ENCODE measurements at places on chromosomes 3 and 15.
A peak's percentile ranks its signal among the peaks of the same experiment; 100 is the strongest.

DNA sequence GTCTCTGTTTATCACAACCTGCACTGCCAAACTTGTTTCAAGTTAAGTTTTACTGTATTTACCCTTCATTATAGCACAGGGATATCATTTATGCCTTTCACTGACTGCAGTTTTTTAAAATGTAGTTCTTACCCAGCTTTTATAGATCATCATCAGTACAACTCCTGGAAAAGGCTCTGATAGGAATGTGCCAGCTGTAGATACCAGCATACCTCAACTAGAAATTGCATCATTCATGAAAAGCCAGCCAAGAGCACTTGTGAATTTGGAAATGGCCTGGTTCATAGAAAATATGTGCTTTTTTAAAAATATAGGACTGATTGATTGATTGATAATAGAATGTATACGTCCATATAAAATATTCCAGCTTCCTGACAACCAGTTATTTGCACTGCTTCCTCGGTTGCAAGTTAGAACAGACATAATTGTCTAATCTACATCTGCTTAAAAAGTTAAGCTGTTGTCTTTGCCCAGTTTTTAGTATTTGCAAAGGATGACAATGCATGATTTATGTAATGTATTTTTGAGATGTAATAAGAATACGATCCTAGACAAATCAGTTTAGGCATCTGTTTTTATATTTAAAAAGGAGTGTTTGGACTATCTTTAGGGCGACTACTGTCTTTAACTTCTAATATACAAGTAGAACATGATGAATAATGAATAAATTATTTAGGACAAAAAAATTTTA, 58.5 kb downstream of the DCUN1D1 start:
- DNase-seq, result no peak

DNA sequence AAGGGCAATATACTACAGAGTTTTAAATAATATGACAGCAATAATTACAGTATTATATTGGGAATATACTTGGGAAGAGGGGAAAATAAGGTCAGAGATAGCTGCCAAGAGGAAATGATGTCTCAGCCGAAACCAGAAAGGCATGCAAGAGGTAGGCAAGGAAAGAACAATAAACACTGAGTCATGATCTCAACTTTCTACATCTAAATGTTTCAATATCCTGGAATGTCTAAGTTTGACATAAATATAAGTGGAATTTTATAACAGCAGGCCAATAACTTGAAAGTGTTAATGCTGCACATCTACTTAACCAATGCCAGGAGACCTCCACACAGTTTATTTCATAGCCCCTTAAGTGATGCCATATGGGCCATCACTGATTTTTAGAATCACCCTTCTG, 99.8 kb upstream of the CPNE4 start:
- DNase-seq, result no peak

DNA sequence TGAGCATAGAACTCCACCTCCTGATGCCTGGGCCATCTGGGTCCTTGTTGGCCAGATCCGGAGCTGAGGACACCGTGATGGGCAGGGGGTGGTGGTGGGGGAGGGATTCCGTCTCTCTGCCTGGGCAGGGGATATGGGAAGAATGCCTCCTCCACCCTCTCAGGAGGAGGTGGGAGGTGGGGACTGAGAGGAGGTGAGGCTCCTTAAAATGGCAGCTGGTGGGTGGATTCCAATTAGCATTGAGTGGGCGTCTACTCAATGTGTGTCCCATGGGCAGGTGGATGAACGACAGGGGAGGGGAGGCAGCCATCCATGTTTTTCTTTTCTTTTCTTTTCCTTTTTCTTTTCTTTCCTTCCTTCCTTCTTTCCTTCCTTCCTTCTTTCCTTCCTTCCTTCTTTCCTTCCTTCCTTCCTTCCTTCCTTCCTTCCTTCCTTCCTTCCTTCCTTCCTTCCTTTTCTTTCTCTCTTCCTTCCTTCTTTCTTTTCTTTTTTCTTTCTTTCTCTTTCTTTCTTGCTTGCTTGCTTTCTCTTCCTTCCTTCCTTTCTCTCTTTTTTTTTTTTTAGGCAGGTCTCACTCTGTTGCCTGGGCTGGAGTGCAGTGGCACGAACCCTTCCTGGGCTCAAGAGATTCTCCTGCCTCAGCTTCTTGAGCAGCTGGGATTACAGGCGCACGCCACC, 5.0 kb downstream of the SLC28A1 start:
- no peak for DNase-seq

DNA sequence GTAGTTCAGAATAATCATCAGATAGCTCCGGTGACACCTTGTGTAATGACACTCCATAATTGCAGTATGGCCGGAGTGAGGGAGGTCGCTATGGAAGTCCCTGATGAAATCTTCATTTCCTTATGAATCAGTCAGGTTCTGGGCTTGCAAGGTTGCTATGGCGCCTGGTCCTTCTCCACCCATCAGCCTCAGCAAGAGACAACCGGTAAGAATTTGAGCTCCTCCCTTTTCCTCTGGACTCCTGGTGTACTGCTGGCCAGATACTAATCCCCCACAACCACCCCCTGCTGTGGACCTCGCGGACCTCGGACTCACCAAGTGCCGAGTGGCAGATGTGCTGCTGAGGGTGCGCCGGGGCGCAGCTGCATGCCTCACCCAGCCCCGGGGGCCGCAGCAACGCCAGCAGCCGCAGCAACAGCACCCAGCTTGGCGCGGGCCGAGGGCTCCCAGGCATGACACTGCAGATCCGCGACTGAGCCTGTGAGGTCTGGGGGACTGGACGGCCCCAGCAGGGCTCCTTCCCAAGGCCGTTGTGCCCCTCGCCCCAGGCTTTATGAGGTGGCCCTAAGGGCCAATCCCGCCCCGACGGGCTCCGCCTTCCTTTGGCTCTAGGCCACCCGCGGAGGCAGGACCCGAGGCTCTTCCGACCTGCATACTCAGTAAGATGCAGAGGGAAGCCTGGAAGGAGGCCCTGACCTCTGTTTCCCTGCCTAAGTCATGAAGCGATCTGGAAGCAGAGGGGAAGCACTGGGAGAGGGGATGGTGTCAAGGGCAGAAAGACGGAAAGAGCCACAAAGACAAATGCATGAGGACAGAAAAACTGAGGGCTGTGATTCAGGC, at the start of gene TIMP4:
TSS of gene TIMP4 (minus strand) at position 526 of the 840 bp plus-strand sequence. CDS start at position 454, 72 bp downstream.
- peak; percentile 83 for DNase-seq

- DNase-seq, result no peak
These were observed 33.5 kb downstream of the NTRK3 start for GRCh38 chr15:88223084-88223483.

- DNase-seq, result no peak
These were observed 87.0 kb upstream of the TTBK2 start for GRCh38 chr15:43007551-43007950.

- DNase-seq, result no peak
These were observed 167.8 kb upstream of the EPHA6 start for GRCh38 chr3:96646596-96646995.

DNA sequence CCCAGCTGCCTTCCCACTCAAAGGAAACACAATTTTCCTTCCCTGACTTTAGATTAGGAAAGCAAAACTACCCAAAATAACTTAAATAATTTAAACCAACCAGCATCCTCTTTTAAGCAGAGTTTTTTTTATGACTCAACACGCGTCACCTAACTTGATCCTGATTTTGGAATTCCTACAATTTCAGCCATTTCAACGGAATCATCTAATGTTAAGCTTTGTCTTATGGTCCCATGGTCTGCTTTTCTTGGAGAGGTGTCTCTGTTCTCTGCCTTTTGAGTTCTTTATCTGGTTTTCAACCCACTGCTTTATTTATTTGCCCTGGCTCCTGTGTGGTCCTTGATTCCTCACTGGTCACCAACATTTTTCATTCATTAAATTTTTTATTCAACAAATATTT, 219.2 kb upstream of the ARHGEF26 start:
- DNase-seq, result no peak

- no peak for DNase-seq
These were observed 307.0 kb downstream of the EPHA6 start for GRCh38 chr3:97121386-97121785.

GRCh38 chr3:71713041-71713440, 12.2 kb downstream of the EIF4E3 start:
- DNase-seq, result no peak

DNA sequence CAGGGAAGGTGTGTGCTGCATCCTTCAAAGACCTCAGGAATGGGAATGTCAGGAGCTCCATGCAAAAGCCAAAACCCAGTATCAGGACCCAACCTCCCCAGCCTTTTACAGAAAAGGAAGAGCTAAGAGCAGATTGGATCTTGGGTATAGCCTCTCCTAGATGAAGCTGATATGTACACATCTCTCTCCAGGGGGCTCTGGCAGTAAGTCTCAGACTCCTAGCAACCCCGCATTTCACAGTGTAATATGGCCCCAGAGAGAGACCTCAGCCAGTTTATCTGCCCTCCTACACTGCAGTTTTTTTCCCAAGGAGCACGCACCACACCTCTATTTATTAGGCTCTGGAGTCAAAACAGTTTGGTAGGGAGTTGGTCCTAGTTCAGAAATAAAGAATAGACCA, 88.2 kb downstream of the RBPMS2 start:
- DNase-seq, result no peak

All from coronary artery (tissue), 2 donors.